ENCODE measurements at places on chromosomes 4 and X. TPM values are rescaled to one million over a fixed set of nuclear protein-coding genes. Genes with fewer than 3 reads are reported as not detected.

- DNase-seq: no peak
Measured at GRCh38 chrX:44183329-44183728, 160.1 kb downstream of the EFHC2 start.

UGT2A3 gene
- total RNA-seq: not detected

DNA sequence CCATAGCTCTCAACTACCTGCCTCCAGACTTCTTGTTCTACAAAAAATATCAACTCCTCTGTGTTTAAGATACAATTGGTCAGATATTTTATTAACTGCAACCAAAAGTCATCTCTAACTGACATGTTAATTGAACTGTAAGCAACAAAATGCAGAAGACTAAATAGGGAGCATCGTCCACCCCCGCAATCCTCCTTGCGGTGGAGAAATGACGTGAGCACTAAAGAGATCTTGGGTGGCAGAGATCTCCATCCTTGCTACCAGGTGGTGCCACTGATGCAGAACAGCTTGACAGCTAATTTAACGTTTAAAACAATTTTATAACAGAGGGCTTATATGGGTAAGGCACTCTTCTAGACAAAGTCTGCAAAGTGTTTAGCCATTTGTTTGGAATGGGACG, 164.4 kb upstream of the FTHL17 start:
- DNase-seq: no peak

GRCh38 chr4:73443224-73443623, 7.2 kb downstream of the AFP start:
- no peak for DNase-seq

Measured in endothelial cell of umbilical vein (primary cell).